ENCODE measurements at places on chromosomes 4 and X.
A peak's percentile ranks its signal among the peaks of the same experiment; 100 is the strongest.

- no peak for DNase-seq
These were observed 1427.2 kb downstream of the STIM2 start for GRCh38 chr4:28287831-28288233.

DNA sequence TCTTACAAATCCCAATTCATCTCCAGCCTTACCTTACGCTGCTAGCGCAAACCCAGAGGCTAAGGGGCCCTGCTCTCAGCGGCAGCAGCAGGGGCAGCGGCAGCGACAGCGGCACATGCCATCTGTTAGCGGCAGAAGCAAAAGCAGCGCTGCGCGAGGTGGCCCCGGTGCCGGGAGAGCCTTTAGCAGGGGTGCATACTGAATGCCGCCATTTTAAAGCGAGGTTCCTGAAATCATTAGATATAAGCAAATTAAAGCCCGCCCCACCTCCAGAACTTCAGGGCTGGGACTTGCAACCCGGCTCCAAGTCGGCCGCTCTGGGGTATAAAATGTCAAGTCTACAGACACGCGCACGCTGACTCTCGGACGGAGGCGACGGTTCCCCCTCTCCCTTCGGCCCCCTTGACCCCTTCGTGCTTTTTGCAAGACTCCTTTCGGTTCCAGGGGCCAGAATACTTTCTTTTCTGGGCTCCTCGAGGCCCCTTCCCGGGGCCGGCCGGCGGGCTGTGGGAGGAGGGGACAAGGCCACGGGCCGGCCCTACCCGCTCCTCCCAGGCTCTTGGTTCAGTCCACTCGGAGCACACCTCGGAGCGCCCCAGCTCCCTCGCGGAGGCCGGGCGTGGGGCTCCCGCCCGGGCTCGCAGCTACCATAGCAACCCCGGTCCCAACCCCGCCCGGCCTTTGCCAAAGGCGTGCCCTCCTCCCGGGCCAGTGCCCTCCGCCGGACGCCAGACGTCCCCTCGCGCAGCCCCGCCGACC, at the start of gene MBNL3:
Gene MBNL3, minus strand, starts transcription at position 220 of the 759 bp plus-strand sequence. CDS start 49,427 bp downstream, outside the sequence.
- peak; percentile 42 for DNase-seq

GRCh38 chr4:17619416-17620105, 5.1 kb downstream of the MED28 start:
- no peak for DNase-seq

DNA sequence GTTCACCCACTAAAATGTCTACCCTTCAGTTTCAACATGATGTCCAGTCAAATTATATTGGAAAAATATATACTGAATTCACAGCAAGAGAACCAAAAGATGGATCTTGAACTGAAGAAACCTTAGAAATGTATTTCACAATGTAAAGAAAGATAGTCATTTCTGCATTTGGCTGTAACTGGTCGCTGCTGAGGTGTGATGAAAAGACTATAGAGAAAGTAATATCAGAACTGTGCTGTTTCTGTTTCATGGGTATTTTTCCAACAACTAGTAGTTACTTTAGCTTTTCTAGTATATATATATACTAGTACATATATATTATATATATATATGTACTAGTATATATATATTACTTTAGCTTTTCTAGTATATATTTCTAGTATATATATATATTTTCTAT, 91.3 kb downstream of the GPM6A start:
- no peak for DNase-seq

GRCh38 chr4:89800527-89801103, 36.3 kb downstream of the SNCA start:
- no peak for DNase-seq

DNA sequence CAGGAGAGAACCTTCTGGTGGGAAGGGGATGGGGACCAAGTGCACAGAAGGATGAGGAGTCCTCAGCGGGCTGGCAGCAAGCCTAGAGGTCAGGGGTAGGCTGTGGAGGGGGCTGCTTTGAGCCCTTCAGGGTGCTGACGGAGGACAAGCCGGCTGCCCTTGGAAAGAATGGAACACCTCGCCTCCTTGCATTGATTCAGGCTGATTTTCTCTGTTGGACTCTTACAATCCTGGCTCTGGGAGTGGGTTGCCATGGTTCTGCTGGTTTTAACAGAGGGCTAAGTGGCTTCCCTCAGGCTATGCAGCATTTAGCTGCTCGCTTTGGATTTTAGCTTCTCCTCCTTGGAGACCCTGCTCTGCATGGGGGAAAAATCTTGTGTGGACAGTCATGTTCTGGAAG, 49.4 kb upstream of the CHRNA9 start:
- no peak for DNase-seq

DNA sequence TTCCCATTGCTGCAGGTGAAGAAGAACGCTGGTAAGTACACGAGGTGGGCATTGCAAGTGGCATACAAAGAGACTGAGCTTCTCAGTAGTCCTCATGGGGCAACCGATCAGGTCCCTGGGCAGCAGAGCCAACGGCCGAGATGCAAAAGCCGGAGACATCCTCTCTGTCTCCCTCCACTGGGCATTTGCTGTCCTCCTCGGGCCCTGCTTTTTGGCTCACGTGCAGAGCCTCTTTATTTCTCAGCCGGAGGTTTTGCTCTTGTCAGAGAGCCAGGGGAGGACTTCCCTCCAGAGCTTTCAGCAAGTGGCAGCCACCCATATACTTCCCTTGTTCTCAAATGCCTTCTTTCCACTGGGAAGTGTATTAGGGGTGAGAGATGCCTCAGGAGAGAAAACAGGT, 18.0 kb downstream of the STARD8 start:
- no peak for DNase-seq

- DNase-seq = no peak
These were observed 74.2 kb downstream of the FREM3 start for GRCh38 chr4:143626134-143626911.

- DNase-seq = no peak
These were observed 144.4 kb downstream of the PCDH18 start for GRCh38 chr4:137387924-137388323.

DNA sequence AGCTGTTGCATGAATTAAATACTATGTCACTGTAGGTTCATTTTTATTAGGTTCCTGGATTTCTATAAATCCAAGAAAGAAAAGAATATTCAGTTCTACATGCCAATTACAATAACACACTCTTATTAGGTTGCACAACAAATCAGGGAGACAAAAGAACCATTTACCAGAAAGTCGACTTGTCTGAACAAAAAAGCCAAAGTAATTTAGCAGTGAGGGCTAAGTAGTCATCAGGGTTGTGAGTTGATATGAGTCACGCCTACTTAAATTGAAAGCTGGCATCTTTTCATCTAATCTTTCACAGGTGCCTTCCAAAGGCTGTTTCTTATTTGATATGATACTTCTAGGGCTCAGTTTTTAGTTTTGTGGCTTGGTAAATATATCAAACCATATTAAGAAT, 25.4 kb upstream of the GNRHR start:
- no peak for DNase-seq

- no peak for DNase-seq
These were observed 25.1 kb downstream of the FHDC1 start for GRCh38 chr4:152961014-152961772.

DNA sequence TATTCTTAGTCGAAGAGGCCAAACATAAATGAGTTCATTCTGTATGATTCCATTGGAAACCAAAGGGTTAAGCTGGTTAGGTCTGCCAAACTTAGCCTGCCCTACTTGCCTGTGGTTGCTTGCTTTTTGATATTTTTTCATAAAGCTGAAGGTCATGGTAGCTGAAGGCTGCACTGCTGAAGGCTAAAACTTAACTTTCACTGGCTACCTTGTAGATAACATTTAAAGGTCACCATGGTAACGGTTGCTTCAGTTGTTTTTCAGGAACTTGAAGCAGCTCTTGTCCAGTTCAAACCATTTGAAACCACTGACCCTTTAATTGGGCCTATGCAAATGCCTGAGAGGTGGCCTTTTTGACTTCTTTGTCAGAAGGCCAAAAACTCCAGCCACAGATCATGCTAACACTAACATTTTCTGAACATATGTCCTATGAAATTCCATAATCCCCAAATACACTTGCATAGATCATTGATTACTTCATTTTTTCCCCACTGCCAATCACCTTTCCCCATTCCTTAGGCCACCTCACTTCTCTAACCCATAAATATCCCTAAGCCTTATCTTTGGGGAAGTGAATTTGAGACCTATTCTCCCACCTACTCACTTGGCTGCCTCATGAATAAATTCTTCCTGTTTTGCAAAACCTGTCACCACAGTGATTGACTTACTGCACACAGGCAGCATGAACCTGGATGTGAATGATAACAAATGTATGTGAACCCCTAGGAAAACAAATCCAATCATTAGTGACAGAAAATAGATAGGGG, 10.7 kb upstream of the SMIM10L2A start:
- DNase-seq = no peak

- DNase-seq = no peak
These were observed 71.4 kb upstream of the ETNPPL start for GRCh38 chr4:108834166-108834834.

DNA sequence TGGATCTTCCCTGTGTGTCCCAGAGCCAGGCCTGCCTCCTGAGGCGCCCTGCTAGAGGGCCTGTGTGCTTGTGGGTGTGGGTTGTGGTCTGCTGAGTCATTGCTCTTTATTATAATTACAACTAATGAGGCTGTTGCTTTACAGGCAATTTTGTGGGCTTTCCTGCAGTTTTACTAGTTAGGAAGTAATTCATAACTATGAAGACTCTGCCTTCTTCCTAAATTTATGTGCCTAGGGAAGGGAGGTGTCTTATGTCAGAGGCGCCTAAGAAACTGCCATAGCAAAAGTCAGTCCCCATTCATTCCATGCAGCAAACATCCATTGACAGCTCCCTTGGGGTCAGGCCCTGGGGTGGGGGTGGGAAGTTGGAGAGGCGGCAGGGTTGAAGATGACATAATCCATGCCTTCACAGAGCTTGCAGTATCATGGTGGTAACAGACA, 359.2 kb downstream of the IDS start:
- no peak for DNase-seq

DNA sequence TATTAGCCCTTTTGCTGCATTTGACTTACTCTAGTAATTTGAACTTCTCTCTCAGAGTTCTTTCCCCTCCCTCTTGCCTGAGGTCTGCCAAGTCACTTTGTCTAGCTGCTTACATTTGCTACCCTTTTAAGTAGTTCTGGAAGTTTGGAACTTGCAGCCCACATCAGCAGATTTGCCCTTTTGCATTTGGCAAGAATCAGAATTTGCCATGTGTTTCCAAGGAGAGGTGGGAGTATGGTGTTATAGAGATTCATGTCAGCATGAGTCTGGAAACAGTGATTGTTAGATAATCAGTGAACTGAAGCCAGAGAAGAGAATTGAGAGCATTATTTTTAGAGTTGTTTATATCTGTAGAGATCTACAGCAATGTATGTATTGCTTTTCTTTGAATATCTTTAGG, 52.1 kb downstream of the KLHL34 start:
- DNase-seq = no peak

- DNase-seq = no peak
These were observed 59.8 kb upstream of the ACSL1 start for GRCh38 chr4:184885602-184886001.

DNA sequence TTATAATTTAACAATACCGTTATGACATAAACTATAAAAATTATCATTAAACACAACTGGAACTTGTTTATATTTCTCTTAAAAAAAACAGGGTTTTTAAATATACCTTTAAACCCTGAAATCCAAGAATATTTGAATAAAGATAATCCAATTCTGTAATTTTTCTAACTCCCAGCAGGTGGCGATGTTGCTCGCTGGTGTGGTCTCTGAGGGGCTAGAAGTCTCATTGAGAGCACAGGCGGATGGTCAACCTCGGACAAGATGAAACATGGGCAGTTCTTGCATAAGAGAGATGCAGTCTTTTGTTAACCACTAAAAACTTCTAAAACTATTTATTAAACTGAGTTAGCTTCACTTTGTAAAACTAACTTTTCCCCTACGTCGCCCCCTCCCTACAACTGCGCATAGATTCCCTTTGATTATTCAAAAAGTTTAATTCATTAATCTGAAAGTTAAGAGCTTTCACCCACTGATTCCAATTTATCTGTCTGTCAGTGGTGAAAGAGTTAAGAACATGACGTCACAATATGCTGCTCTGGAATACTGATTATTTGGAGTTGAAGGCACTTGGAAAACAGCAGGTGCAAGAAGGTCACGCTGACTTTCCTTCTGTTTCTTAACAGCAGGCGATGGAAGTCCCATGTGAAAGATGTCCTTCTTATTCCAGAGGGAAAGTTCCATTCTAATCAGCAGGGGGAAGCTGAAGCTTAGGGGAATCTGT, 29.5 kb downstream of the DMP1 start:
- DNase-seq = no peak

GRCh38 chr4:174317531-174317930, 33.8 kb downstream of the CEP44 start:
- DNase-seq = no peak

DNA sequence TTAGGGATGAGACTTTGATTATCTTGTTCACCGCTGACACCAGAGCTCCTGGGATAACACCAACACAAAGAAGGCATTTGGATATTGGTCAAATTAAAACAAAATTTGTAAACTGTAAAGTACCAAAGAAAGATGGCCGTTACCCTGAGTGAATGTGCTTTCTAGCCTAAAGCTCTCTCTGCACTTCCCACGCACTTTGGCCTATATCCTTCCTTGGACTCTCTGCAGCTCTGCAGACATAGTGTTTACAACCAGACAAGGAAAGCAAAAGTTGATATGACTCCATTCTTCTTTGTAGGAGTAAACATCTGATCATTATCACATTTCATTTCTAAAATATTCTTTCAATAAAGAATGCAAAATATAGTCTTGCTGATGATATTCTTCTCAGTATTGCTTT, 44.8 kb upstream of the PITX2 start:
- DNase-seq = no peak

DNA sequence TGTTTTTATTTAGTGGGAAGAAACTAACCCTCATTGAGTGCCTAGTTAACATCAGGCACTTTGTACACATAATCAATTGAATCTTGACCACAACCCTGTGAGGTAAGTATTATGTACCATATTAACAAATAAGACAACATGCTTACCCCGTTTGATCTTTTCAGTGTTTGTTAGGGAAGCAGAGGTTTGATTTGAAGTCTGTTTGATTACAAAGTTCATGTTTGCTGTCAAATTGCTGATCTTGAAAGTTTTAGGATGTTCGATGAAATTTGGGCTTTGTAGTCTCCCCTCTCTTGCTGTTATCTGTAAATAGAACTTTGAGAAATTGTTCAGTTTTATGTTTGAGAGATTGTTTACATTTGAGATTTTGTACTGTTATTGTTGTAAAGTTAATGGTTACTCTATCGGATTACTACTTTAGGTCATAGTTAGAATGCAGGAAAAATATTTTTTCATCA, 13.4 kb upstream of the ADH4 start:
- DNase-seq = no peak

DNA sequence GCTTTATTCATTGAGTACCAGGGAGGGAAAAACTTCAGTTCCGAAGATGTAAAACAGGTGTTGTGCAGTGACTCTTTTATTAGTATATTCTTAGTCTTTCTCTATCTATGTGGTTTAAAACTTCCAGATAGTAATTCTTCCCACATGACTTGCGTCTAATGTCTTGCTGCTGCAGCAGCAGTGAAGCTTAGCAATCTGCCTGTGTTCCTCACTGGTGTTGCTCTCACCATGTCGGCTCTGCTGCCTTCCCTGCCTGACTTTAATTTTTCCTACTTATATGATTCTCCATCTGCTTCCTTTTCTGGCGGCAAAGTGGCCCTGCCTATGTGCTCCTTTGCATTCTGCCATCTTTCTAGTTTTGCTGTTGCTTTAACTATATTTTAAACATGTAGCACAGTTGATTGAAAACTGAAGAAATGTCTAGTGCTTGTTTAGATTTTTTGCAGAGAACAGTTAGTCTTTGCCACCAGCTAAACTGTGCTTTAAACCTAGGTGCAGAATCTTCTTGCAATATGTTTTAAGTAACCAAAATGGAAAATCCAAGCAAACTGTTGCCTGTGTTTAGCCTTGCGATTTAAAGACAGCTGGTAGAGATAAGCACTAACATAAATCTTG, 1934.2 kb upstream of the IGFBP7 start:
- DNase-seq = no peak

GRCh38 chrX:68843992-68844391, 15.2 kb downstream of the EFNB1 start:
- no peak for DNase-seq

All from stimulated activated CD8-positive, alpha-beta memory T cell treated with anti-CD3 and anti-CD28 coated beads, Interleukin-15, amount 100 ng/mL, for 4 hours (primary cell).